ENCODE measurements at places on chromosomes 2 and 18.

- DNase-seq: no peak
These were observed 1.1 kb downstream of the MREG start for GRCh38 chr2:216012133-216012829.

- DNase-seq: no peak
These were observed 151.8 kb downstream of the ANKRD30BL start for GRCh38 chr2:132009874-132010521.

DNA sequence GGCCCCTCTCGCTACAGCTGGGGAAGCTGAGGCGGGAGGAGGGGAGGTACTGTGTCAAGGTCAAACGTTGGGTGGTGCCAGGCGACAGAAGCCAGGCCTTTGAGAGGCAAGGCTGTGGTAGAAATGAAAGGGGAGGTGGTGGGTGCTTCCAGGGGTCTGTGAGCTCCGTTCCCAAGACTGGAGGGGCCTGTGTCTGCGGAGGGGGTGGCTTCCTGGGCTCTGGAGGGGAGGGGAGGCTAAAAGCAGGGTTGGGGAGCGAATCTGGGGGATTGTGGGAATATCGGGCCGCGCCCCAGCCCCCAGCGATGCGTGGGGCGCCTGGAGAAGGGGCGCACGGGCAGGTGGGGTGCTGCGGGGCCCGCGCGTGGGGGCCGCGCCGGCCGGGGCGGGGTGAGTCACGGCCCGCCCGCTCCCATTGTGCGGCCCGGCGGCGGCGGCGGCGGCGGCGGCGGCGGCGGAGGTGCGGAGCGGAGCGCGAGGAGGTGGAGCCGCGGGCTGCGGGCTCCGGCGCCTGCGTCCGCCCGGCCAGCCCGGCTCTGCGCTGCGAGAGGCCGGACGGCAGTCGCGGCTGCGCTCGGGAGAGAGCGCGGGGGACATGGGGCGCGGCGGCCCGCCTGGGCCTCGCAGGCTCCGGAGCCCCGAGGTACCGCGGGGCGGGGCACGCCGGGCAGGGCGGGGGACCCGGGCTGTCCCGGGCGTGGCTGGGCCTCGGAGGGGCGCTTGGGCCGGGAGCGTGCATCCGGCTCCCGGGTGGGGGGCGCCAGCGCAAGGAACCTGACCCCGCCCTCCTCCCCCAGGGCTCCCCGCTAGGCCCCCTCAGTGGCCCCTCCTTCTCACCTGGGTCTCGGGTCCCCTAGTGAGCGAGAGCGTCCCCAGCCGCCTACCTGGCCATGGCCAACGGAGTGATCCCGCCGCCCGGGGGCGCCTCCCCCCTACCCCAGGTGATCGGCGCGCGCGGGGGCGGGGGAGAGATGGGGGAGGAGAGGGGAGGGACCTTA, at the start of gene SLC4A3:
SLC4A3 (plus strand) TSS at position 528 of the 998 bp plus-strand sequence; CDS start at position 891, 363 bp downstream.
- DNase-seq: no peak

DNA sequence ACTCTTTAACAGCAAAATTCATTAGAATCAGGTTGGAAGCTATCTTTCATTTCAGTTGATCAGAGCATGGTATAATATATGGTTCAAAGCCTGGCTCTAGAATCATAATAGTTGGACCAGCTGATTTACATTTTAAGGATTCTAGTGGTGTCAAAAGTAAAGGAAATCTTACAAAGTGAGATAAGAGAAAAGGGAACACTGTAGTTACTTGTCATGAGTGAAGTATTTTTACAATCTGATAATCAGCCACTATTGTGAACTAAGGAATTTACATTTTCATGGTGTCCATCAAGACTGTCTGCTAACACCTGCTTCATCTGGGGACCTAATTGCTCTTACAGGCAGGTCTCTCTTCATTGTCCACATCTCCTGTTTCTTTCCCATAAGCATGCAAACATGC, 161.1 kb downstream of the SLC39A10 start:
- DNase-seq: no peak

- no peak for DNase-seq
These were observed 1.9 kb upstream of the OTOS start for GRCh38 chr2:240142256-240142775.
